Activated naive CD4-positive, alpha-beta T cell treated with anti-CD3 and anti-CD28 coated beads, Interleukin-2, amount 50 U/mL, for 72 hours (primary cell): ENCODE measurements at places on chromosomes 4 and X. TPM values are rescaled to one million over a fixed set of nuclear protein-coding genes. Genes with fewer than 3 reads are reported as not detected.
A peak's percentile ranks its signal among the peaks of the same experiment; 100 is the strongest.

DNA sequence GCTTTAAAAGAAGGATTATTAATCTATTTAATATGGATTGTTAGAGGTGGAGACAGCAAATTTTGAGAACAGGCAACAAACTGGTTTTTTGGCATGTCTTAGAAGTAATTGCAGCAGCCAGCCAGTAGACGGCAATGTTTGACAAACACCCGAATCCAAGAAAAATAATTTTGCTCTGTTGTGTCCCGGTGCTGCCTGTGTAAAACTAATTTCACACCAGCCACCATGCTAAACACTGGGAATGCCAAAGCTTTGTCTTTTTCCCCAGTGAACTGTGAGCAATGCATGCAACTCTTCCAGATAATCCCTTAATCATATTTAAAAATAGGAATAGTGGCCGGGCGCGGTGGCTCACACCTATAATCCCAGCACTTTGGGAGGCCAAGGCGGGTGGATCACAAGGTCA is 25.9 kb downstream of the SMIM31 start:
- DNase-seq = peak; percentile 8

DNA sequence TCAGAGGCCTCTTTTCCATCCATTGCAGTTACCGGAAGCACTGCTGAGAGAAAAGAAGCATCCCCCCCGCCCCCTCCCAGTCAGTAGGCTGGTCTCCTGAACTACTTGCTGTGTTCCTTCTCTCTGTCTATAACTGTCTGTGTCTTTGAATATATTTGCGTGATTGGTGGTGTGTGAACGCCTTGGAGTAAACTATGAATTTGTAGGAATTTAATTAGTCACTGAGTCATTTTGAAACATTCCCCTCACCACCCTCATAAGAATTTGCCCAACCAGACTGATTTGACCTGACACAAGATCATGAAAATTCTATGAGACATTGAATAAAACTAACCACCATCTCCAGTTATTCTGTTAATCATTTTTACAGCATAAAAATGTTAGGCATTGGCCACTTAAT is 6.7 kb upstream of the NXF3 start:
- no peak for DNase-seq

DNA sequence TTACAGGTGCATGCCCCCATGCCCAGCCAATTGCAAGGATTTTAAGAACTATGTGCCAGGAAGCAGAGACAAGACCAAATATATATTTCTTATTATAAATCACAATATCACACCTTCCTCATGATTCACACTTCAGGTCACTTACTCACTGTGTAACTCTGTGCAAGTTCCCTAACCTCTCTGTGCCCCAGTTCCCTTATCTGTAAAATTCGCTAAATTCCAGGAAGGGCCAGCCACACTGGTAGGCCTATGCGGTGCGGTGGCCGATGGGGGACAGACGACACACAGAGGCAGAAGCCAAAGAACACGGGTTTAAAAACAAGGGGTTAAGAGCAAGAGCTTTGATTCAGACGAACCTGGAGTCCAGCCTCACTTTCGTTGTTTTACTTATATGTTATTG is 2.8 kb downstream of the TRIM2 start:
- DNase-seq = no peak

- DNase-seq = no peak
These were observed 117.8 kb upstream of the NKX1-1 start for GRCh38 chr4:1523907-1524636.

DNA sequence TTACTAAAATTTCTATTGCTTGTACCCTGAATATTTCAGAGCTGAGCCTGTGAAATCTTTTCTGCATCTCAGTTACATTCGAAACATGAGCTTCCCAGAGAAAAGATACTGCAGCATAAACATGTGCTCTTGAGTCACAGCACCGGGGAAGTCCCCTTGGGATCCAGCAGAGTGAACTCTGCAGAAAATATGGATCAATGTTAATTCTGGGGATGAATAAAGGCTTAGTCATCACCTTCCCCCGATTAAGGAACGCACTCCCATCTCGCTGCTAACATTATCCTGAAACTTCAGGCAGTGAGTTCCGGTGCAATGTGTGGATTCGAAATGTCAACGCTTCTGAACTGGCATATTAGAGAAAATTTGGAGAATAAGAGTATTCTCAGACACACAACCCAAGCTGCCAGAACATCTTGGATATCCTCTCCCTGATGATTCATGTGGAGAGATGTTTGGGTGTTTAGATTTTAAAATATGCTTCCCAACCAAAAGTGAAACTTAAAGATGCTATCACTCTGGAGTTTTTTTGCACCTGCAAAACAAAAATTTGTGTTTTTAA is 90.8 kb downstream of the IRF2 start:
- DNase-seq = no peak

GRCh38 chr4:81319657-81320056 is 104.6 kb upstream of the PRKG2 start:
- no peak for DNase-seq

GRCh38 chr4:38129460-38130227 is 169.4 kb downstream of the PTTG2 start:
- DNase-seq = no peak

GRCh38 chr4:11050766-11051165 is 366.2 kb upstream of the CLNK start:
- DNase-seq = no peak

GRCh38 chrX:153525451-153525850 is 8.0 kb downstream of the ATP2B3 start:
- no peak for DNase-seq

- DNase-seq = no peak
These were observed 160 bp downstream of the LCORL start for GRCh38 chr4:18021470-18021719.

GRCh38 chr4:40394236-40394635 is 59.1 kb downstream of the CHRNA9 start:
- no peak for DNase-seq

GRCh38 chr4:113641025-113641431 is 120.5 kb downstream of the CAMK2D start:
- no peak for DNase-seq

DNA sequence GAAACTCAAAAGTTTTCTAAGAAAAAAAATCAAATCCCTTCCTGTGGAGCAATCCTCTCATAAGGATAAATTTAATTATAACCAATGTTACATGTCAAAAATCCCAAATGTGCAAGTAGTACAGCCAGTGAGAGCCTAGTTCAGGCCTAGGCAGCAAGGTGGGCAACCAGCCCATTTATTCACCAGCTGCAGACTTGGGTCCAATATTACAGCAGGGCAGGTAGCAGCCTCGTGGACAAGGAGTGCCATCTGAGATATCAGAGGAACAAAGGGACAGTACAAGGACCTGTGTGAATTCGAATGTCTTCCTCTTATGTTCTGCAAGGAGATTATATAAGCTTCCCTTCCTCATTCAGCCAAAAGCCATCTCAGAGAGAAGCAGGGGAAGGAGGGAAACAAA is 6.6 kb downstream of the HELQ start:
- no peak for DNase-seq

The ARHGAP6 gene
- not detected for total RNA-seq

The PLP1 gene
- not detected for total RNA-seq

The FBXO8 gene
- 12.4 TPM for total RNA-seq

The CDK16 gene
- total RNA-seq = 95.8 TPM

The SSX3 gene
- total RNA-seq = not detected

The LRP2BP gene
- total RNA-seq = 0.68 TPM

The KLHL15 gene
- total RNA-seq = 31.6 TPM

The STK32B gene
- total RNA-seq = not detected

The GPRASP1 gene
- total RNA-seq = 1.7 TPM
